ENCODE measurements at places on chromosomes 2 and 18. TPM values are rescaled to one million over a fixed set of nuclear protein-coding genes. Genes with fewer than 3 reads are reported as not detected.

- no peak overlapping the region for H3K4me3 ChIP-seq
- no peaks in the 10 kb centered on the region for H3K36me3 ChIP-seq
- H3K4me1 ChIP-seq = peaks cover 8% of the 10 kb centered on the region
- no peaks in the 10 kb centered on the region for H3K27me3 ChIP-seq
- peak overlapping the region; percentile 49 for H3K27ac ChIP-seq
Measured at GRCh38 chr2:241064008-241064801, 37.9 kb downstream of the MTERF4 start.

Gene WIPF1
- total RNA-seq = 39.7 TPM

DNA sequence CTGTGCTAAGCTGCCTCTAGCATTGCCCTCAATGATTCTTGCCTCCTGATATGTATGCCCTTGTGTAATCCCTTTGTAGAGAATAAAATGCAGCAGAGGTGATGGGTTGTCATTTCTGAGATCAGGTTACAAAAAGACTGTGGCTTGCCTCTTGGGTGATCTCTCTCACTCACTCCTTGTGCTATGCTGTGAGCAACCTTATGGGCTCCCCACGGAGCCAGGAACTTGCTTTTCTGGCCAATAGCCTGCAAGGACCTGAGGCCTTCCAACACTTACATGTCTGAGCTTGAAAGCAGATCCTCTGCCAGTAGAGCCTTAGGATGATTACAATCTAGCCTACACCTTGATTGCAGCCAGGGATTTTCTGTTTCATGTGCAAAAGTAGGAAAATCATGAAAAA, 123.1 kb upstream of the XIRP2 start:
- no peaks in the 10 kb centered on the region for H3K27me3 ChIP-seq
- no peaks in the 10 kb centered on the region for H3K4me1 ChIP-seq
- H3K4me3 ChIP-seq = no peak overlapping the region
- H3K27ac ChIP-seq = no peak overlapping the region
- no peak for DNase-seq

GRCh38 chr2:233936089-233936488, 18.9 kb downstream of the TRPM8 start:
- DNase-seq = no peak
- no peaks in the 10 kb centered on the region for H3K4me1 ChIP-seq
- H3K4me3 ChIP-seq = no peak overlapping the region

DNA sequence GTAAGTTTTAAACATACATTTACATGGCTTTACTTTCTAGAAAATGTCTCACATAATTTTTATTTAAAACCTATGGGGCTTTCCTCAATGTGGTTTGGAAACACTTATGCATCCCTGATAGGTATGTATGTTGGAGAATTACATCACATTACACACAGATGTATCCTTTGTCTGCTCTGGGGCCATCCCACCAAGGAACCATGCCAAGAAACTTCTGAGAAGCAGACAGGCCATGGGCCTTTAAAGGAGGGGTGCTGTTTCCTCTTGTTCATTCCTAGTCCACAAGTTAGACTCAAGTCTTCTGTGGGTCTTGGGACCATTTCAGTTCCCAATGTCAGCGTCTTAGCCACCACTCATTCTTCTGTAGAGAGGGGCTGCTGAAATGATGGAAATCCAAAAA, 162.0 kb upstream of the SETBP1 start:
- H3K4me3 ChIP-seq = no peak overlapping the region
- no peak for DNase-seq
- no peaks in the 10 kb centered on the region for H3K36me3 ChIP-seq
- H3K27ac ChIP-seq = no peak overlapping the region
- no peaks in the 10 kb centered on the region for H3K27me3 ChIP-seq

Gene CENPA
- total RNA-seq = 0.76 TPM

Gene GALNT13
- 2.1 TPM for total RNA-seq

- H3K27ac ChIP-seq = no peak overlapping the region
- H3K4me1 ChIP-seq = no peaks in the 10 kb centered on the region
- no peaks in the 10 kb centered on the region for H3K36me3 ChIP-seq
- H3K4me3 ChIP-seq = no peak overlapping the region
- no peaks in the 10 kb centered on the region for H3K27me3 ChIP-seq
Measured at GRCh38 chr2:179898873-179899272, 37.5 kb upstream of the ZNF385B start.

DNA sequence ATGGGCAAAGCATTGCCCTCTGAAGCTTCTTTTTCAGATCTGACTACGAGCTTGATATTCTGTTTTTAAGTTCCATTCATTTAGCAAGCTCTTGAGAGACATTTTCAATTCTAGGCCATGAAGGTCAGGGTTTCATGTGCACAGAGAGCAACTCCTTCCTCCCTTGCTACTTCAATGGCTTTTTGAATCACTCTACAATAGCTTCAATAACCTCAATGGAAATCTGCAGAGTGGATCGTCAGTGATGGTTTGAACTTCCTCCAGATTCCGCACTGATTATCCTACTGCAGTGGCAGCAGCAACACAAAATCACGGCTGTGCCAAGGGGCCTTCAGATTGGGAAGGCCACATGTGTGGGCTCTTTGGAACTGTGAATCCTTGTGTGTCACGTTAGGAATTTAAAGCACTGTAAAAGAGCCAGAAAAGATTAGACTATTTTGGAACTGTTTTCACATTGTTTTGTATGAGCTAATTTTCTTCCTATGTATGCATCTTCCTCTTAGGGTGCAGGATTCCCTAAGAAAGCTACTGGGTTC, 88.4 kb upstream of the MGAT4A start:
- H3K27me3 ChIP-seq = no peaks in the 10 kb centered on the region
- H3K4me1 ChIP-seq = peaks cover 27% of the 10 kb centered on the region
- H3K4me3 ChIP-seq = no peak overlapping the region

DNA sequence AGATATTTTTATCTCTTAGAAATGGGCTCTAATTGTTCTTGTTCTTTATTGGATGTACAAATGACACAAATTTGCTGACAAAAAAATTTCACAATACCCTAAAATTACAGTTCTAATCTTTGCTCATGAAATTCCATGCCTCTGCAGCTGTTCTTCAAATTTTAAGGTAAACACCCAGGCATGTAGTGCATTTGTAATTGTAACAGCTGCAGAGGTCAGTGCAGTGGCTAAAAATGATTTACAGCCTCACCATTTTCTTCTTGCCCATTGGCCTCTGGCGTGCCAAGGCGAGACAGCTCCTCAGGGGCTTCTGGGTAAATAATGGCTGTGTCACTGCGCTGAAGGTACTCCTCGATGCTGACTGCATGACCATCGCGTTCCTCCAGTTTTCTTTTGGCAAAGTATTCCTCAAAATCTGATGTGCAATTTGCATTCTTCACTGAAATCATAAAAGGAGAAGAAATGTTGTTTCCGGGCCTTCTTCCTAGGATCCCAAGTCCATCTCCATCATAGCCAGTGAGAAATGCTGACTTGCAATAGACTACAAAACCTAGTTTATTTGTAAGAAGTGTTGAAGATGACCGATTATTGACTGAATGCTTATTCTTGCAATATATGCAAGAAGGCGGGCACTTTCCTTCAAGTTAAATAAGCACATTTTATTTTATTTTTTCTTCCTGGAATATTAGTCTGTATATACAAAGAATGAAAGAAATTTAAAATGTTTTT, 115.2 kb downstream of the ZEB2 start:
- peaks cover 2% of the 10 kb centered on the region for H3K36me3 ChIP-seq
- no peak for DNase-seq
- no peak overlapping the region for H3K4me3 ChIP-seq
- no peak overlapping the region for H3K27ac ChIP-seq

DNA sequence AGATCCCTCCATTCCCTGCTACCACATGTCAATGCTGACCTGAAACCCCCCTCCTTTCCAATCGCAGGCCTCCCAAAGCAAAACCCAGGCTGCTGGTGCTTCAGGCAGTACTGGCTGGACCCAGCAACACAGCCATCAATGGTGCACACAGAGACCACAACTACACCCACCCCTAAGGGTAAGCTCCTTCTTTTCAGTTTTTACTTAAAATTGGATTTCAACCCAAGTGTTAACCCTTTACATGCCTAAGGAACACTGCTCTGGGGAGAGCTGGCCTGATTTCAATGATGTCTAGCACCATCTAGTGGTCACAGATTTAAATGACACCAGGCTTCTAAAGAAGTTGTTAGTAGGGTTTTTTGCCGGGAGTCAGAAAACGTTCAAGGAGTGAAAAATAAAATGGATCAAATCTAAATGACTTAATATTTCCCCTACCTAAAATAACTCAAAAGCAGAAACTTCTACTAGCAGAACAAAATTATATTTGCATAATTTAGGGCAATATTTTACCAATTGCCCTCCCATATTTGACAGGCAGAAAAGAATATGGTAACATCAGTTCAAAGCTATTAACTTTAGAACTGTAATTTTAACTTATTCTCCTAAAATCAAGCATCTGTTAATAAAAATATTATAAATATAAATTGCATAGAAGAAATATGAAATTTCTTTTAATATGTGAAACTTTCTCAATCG, 24.6 kb downstream of the FECH start:
- H3K4me3 ChIP-seq = no peak overlapping the region
- no peak overlapping the region for H3K27ac ChIP-seq
- H3K4me1 ChIP-seq = no peaks in the 10 kb centered on the region
- DNase-seq = no peak

GRCh38 chr2:29215073-29215472, 99.9 kb downstream of the CLIP4 start:
- DNase-seq = no peak
- no peak overlapping the region for H3K27ac ChIP-seq
- no peaks in the 10 kb centered on the region for H3K27me3 ChIP-seq
- H3K36me3 ChIP-seq = no peaks in the 10 kb centered on the region
- H3K4me1 ChIP-seq = no peaks in the 10 kb centered on the region

Gene ZNF2
- 4.1 TPM for total RNA-seq

GRCh38 chr2:62465741-62466502, 40.1 kb downstream of the TMEM17 start:
- no peak overlapping the region for H3K27ac ChIP-seq
- no peak overlapping the region for H3K4me3 ChIP-seq
- H3K27me3 ChIP-seq = no peaks in the 10 kb centered on the region
- H3K4me1 ChIP-seq = peaks cover 39% of the 10 kb centered on the region
- no peak for DNase-seq

DNA sequence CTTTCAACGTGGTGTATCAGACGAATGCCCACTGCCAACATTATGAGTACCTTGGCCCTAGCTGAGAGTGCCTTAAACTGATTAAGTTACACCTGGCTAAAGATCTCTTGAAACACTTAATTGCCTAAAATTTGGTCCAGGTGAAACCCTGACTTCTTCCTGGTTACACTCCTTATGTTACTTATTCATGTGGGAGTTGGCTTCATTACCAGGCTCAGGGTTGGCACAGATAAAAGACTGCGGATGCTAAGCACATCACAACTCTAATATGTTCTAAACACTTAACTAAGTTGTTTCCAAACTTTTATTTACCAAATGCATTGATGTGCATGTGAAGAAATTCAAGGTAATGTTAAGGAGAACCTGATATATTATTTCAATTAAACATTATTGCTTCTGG, 298.9 kb downstream of the TCF4 start:
- no peaks in the 10 kb centered on the region for H3K4me1 ChIP-seq
- no peaks in the 10 kb centered on the region for H3K36me3 ChIP-seq
- no peak overlapping the region for H3K4me3 ChIP-seq
- no peaks in the 10 kb centered on the region for H3K27me3 ChIP-seq
- no peak for DNase-seq

DNA sequence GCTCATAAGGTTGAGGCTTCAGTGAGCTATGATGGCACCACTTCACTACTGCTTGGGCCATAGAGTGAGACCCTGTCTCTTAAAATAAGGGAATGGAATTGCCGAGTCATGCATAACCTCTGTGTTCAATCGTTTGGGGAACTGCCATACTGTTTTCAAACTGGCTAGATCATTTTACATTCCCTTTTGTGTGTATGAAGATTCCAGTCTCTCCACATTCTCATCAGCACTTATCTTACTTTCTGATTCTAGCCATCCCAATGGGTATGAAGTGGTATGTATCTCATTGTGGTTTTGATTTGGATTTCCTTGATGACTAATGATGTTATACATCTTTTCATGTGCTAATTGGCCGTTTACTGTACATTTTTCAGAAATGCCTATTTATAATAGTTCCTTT, 23.7 kb downstream of the MARCHF7 start:
- H3K36me3 ChIP-seq = peaks cover 29% of the 10 kb centered on the region
- DNase-seq = no peak
- no peaks in the 10 kb centered on the region for H3K27me3 ChIP-seq

- H3K36me3 ChIP-seq = no peaks in the 10 kb centered on the region
- H3K27ac ChIP-seq = no peak overlapping the region
- H3K4me3 ChIP-seq = no peak overlapping the region
- no peaks in the 10 kb centered on the region for H3K4me1 ChIP-seq
- no peaks in the 10 kb centered on the region for H3K27me3 ChIP-seq
Measured at GRCh38 chr2:69291004-69291650, 95.9 kb downstream of the GFPT1 start.

DNA sequence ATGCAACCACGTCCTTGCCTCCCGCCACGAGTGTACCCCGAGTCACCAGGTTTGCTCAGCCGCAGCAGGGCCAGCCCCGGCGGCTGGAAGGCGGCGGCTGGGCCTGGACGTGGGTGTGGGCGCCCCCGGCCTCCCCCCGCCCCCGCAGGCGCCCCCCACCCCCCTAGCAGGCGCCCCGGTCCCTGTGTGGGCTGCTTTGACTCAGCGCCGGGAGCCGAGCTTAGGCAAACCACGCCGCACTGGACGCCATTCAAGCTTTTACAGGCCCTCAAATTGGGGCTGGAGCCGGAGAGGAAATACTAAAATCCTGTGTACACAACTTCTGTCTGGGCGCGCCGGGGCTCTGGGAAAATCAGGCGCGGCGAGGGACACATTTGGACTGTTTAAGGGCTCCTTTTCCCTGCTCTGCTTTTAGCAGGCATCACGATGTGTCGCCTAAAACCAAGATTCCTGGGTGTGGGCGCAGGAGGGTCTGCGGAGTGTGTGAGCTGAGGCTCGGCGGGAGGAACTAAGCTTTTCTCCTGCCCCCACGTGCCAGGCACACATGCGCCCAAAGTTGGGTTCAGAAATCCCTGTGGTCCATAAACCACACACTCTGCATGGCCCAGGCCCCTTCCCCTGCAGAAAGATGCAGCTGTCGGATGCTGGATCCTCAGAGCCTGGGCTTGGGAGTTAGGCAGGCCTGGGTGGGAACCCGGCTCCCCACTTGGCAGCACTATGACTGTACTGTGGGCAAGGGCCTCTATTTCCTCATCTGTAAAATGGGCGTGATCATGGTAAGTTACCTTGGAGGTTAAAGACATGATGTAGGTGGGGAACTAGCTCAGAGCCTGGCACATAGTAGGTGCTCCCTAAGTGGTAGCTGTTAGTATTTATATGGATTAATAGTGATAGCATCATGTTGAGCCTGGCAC, 57.6 kb downstream of the ATOH8 start:
- H3K4me3 ChIP-seq = peak overlapping the region; percentile 23
- H3K27ac ChIP-seq = peak overlapping the region; percentile 75

Gene DNAH6
- 11.5 TPM for total RNA-seq

Gene IL1RL2
- total RNA-seq = 1.4 TPM

Gene SERPINB13
- not detected for total RNA-seq

- no peaks in the 10 kb centered on the region for H3K4me1 ChIP-seq
- H3K27me3 ChIP-seq = no peaks in the 10 kb centered on the region
- DNase-seq = no peak
- no peak overlapping the region for H3K27ac ChIP-seq
- H3K36me3 ChIP-seq = no peaks in the 10 kb centered on the region
Measured at GRCh38 chr2:234164493-234165413, 114.3 kb downstream of the SPP2 start.

Measured in upper lobe of left lung (tissue), 6 donors.